ENCODE measurements at places on chromosomes 12 and 14.

- no peak for DNase-seq
Observed at GRCh38 chr12:124560146-124560890, 7.1 kb downstream of the NCOR2 start.

DNA sequence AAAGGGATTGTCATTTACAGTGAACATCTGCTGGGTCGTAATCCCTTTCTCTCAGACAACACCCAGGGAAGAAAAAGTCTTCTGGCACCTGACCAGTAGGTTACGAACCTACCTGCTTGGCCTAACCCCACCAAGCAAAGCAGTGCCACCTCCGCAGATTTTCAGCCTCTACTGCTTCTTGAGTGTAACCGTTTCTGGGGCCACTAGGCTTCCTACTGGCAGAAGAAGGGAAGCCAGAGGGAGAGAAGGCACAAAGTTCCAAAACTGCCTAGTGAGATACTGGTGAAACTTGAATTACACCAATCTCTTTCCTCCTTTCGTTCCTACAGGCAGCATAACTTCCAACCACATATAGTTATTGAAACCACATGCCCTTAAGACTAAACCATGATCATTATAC is 383.6 kb downstream of the BCAT1 start:
- no peak for DNase-seq

GRCh38 chr12:46065412-46066166 is 75.2 kb upstream of the SCAF11 start:
- no peak for DNase-seq

- peak; percentile 79 for DNase-seq
Observed at GRCh38 chr12:49366652-49367380, 446 bp upstream of the SPATS2 start.

DNA sequence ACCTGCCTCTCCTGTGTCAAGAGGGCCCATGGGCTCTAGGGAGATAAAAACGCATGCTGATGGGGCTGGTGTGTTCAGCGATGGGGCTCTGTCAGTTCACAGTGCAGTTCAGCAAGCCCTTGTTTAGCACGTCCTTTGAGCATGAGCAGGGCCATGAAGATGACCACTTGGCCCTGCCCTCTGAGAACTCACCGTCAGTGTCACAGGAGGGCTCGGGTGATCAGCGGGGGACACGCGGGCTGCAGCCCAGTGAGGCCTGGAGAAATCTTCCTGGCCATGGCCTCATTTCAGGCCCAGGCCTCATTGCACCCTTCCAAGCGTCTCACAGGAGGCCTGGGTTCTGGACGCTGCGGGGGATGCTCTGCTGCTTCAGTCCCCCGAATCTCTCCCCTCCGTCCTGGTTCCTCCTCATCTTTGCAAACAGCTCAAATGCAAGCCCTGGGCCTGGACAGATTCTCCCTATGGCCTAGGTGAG is 181.6 kb downstream of the ADGRD1 start:
- no peak for DNase-seq
